Suppressor macrophage (primary cell): ENCODE measurements at places on chromosomes 3 and 15.
A peak's percentile ranks its signal among the peaks of the same experiment; 100 is the strongest.

- DNase-seq, result no peak
Observed at GRCh38 chr15:100863796-100864267, 15.8 kb upstream of the ALDH1A3 start.

GRCh38 chr3:160893207-160893606 lies 137.2 kb downstream of the PPM1L start:
- no peak for DNase-seq

DNA sequence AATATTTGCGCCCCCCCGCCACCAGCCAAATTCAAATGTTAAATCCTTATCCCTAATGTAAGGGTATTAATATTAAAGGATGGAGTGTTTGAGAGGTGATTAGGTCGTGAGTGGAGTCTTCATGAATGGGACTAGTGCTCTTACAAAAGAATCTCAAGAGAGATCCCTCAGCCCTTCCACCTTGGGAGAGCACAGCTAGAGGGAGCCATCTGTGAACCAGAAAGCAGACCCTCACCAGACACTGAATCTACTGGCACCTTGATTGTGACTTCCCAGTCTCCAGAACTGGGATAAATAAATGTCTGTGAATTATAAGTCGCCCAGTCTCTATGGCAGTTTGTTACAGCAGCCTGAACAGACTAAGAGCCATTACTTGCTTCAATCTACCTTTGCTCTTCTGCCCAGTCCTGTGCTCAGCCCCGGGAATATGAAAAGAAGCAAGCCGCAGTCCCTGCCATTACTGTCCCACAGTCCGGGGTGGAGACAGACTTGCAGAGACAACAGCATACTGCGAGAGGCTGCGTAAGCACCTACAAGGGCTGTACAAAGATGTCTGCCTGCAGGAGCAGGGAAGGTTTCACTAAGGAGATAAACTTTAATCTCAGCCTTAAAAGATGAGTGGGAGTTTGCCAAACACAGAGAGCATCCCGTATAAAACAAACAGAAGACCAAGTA lies 110.7 kb upstream of the TMCO5A start:
- no peak for DNase-seq

GRCh38 chr15:50764461-50765194 lies 878 bp downstream of the SPPL2A start:
- peak; percentile 10 for DNase-seq

GRCh38 chr3:26807272-26807671 lies 184.7 kb downstream of the LRRC3B start:
- no peak for DNase-seq

- no peak for DNase-seq
Observed at GRCh38 chr3:19346759-19347158, 198.4 kb downstream of the KCNH8 start.

- DNase-seq, result no peak
Observed at GRCh38 chr3:189212681-189213080, 40.9 kb downstream of the TPRG1 start.

DNA sequence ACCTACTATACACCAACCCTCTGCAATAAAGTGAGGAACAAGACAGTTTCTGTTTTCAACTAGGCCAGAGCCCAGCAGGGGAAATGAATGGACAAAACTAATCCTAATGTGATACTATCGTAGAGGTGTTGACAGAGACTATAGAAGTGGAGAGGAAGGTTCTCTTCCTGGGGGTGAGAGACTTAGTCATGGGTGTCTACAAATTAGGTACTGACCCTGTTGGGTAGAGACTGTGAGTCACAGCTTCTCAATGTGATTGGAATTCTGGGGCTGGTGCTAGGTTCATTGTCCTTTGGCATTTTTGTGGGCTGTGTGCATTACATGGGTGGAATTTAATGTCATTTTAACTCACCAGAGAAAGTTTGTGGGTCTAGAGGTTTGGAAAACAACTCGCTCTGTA lies 79.3 kb downstream of the ADAMTSL3 start:
- DNase-seq, result no peak

GRCh38 chr3:19074257-19074900 lies 73.9 kb upstream of the KCNH8 start:
- peak; percentile 37 for DNase-seq

GRCh38 chr3:6860149-6860953 lies 564 bp upstream of the GRM7 start:
- DNase-seq, result no peak

DNA sequence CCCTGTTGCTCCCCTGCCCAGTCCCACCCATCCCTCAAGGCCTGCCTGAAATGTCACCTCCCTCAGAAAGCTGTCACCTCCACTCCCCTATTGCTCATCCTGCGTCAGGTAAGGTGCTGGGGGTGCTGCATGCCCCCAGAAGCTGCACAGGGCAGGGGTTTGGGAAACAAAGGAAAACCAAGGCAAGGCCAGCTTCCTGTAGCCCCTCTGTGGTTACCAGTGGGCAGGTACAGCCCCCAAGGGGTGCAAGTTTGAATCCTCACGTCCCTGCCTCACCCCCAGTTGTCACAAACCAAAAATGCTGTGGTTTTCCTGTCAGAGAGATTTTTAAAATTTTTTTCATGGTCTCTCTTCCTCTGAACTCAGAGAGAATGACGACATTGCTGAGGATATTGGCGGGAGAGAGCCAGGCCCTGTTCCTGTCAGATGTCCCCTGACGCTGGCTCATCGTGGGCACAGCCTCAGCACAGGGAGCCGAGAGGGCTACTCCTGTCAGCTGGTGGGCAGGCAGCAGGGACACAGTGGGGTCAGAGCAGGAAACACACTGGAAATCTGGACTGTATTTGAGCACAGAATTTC lies 27.0 kb downstream of the PSTPIP1 start:
- DNase-seq, result peak; percentile 90

DNA sequence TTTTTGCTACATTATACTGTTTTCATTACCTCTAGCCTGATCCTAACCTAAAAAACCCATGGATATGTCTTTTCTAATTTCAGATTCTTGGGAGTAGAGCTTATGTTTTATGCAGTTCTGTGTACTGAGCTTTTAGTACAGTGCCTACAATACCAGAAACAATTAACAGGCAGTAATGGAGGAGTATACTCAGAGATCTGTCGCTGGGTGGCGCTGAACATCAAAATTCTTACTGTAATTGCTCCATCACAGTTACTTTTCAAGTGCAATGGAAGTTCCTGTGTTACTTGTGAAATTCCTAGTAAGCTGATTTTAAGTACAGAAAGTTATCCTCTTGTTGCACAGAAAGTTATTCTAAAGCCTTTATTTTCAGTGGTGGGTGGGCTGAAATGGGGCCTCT lies 66.9 kb downstream of the RNF13 start:
- DNase-seq, result peak; percentile 72

- DNase-seq, result no peak
Observed at GRCh38 chr15:69720536-69720935, 267.9 kb downstream of the RPLP1 start.

DNA sequence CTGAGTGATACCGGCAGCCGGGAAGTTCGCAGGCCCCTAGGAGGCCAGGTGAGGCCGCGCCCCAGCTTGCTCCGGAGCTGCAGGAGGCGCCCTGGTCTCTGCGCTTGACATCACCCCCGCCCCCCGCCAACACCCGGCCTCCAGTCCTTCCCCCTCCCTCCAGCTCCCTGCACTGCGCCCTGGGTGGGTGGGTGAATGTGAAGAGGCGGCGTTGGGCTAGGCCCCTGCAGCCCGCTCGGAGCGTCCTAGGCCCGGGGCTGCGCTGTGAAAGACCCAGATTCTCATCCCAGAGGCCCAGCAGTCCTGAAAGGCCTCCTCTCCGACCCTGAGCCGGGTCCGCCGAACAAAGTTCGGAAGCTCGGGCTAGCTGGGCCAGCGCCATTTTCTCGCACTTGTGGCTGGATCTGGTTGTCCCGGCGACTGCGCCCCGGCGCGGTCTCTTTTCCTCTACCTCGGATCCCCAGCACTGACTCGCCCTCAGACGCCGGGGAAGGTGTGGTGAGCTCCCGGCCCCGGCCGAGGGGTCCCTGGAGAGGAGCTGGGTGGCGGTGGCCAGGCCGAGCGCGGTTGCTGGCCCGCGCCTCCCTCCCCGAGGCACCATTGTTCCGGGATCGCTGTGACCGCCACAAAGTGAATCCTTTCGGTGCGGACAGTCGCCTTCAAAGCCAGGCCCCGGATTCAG lies 12.9 kb downstream of the ZIC4 start:
- DNase-seq, result no peak

DNA sequence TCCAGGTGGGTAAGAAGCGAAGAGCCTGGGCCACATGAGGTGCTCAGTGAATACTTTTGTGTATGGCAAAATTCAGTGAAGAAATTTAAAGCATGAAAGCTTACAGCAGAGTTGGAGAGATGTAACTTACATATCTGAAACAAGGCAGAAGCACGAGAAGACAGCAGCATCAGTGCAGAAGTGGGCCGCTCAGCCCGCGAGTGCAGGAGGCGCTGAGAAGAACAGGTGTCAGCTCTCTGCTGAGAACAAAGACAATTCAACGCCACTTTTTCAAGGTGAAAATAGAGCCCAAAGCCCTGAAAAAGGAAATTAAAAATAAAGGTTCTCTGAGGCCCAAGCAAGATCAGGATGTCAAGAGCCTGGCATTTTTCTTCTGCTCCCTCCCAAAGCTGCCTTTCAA lies 58.3 kb downstream of the RBPMS2 start:
- no peak for DNase-seq

GRCh38 chr3:178198329-178198728 lies 337.9 kb upstream of the KCNMB2 start:
- no peak for DNase-seq

- DNase-seq, result peak; percentile 90
Observed at GRCh38 chr15:90020021-90020735, 19.1 kb downstream of the ZNF710 start.

- no peak for DNase-seq
Observed at GRCh38 chr3:177810162-177810623, 612.9 kb upstream of the TBL1XR1 start.

GRCh38 chr3:128152419-128153155 lies 694 bp upstream of the EEFSEC start:
- DNase-seq, result no peak

DNA sequence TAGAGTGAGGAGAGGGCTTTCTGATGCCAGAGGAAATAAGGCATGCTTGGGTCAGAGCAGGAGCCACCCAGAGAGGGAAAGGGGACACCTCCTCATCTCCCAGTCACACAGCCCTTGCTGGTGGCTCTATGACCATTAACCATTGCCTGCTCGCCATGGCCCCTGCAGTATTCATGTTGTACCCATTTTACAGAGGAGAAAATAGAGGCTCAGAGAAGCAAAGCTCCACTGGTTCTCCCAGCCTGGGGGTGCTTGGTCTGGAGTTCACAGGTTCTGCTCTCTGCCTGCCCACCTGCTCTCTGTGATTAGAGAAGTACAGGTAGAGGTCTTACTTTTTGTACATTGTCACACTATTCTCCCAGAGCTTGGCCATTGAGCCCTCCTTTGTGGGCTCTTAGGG lies 56.2 kb downstream of the LINGO1 start:
- no peak for DNase-seq
